ENCODE measurements at places on chromosomes 4 and X.

DNA sequence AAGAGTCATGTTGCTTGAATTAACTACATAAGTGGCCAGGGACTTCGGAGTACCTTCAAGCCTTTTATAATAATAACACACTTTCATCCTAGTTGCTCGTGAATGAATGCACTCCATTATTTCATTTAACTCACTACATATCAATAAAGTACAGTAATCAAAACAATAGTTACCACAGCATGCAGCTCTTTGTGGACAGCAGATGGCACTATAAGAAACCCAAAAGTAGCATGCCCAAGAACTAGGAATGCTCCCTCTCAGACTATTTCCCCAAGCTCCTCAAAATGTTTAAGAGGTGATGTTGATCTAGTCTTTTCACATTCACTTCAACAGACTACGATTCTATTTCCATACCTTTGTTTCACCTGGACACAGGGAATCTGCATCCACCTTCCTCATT lies 500.8 kb upstream of the DIAPH2 start:
- no peak for DNase-seq

DNA sequence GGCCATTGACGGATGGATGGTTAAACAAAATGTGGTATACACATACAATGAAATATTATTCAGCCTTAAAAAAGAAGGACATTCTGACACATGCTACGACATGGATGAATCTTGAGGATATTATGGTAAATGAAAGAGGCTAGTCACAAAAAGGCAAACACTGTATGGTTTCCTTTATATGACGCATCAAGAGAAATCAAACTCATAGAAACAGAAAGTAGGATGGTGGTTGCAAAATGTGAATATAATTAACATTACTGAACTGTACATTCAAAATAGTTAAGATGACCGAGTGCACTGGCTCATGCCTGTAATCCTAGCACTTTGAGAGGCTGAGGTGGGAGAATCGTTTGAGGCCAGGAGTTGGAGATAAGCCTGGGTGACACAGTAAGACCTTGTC lies 9.5 kb upstream of the CASK start:
- DNase-seq, result no peak

- DNase-seq, result no peak
These were observed 88.9 kb downstream of the ZNF674 start for GRCh38 chrX:46456125-46456922.

- DNase-seq, result no peak
These were observed 22.7 kb upstream of the SPACA5B start for GRCh38 chrX:48107717-48108116.

DNA sequence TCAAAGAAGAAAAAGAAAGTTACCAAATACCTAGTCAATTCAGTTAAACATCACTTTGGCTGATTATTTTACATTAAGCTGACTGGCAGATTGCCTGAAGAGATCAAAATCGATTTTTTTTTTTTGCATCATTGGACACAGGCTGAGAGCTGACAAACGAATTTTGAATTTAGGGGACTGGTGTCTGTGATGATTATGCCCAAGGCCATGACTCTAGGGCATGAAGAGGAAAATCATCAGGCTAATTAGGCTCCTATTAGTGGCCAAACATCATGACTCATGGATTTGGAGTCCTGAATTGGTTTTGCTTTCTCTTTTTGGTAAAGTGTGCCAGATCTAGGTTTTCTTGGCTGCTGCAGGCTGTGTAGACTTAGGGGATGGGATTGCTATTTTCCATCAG lies 829.3 kb upstream of the LCORL start:
- no peak for DNase-seq

GRCh38 chr4:94870146-94870545 lies 112.4 kb downstream of the BMPR1B start:
- DNase-seq, result no peak

- DNase-seq, result no peak
These were observed 185.3 kb downstream of the MID1IP1 start for GRCh38 chrX:38986586-38986985.

- no peak for DNase-seq
These were observed 136.0 kb downstream of the GUCY2F start for GRCh38 chrX:109345856-109346255.

DNA sequence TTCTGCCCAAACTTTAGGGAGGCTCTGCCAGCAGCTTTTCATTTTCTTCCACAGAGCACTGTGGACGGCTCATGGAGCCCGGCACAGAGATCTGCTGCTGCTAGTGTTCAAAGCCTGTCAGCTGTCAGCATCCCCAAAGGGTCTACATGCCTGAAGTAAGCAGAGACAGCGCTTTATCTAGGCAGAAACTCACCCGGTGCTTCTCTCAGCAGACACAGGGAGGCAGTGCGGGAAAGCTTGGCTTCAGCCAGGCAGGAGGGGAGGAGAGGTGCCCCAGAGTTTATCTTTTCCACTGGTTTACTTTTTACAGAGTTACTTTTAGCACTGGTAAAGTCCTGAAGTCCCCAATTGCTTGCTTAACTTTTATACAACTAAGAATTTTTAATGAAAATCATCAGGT lies 339.3 kb downstream of the NKX6-1 start:
- no peak for DNase-seq

- DNase-seq, result no peak
These were observed 325.5 kb upstream of the F9 start for GRCh38 chrX:139204898-139205667.

DNA sequence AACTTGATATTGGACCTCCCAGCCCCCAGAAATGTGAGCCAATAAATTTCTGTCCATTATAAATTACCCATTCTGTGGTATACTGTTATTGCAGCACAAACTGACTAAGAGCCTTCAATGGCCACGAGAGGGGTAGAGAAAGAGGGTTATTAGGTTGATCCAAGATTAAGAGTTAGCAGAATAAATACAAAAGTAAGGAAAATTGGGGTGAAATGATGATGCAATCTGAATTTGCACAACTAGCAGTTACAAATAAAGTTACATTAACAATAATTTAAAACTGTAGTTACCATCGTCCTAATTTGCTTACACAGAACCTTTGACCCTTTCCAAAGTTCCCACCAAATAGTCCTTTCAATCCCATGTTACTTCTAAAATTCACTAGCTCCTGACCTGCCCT lies 54.2 kb downstream of the F8 start:
- DNase-seq, result no peak

- DNase-seq, result no peak
These were observed 30.2 kb upstream of the CYP4V2 start for GRCh38 chr4:186161138-186161537.

DNA sequence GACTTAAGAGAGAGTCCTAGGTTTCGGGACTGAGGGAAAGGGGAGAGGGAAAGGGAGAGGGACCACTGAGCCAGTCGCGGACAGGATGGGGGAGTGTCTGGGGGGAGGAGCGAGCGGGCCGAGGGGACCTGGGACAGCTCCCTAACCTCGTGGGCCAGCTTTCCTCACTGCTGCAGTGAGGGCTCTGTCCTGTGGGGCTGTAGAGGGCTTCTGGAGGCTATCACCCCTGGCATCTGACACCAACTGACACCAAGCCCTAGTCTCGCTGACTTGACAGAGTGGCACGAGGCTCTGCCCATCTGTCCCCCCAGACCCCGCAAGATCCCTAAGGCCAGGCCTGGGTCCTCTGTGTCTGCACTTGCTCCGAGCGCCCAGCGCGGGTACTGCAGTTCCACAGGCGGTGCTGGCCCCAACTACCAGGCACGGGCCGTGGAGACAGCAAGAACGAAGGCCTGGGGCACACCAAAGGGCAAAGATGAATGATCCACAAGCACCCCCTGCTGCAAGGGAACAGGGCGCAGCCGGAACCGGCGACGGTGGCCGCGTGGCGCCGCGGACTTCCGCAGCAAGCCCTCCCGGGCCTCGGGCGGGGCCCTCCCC lies 465 bp downstream of the HAUS7 start:
- no peak for DNase-seq

DNA sequence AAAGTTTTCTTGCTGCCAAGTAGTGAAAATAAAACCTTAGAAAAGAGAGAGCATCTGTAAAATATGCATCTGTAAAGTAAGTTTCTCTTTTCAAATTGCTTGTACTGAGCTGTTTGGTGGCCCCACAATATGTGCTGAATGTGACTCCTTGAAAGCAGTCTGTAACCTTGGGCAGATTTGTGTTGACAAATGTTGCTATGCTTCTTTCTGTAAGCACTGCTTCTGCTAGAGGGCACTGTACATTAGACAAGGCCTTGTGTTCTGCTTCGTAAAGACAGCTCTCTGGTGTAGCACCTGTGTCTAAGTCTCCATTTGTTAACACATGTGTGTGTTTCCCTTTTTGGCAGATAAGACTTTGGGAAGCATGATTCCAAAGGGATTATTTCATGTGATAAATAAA lies 56.6 kb upstream of the NRK start:
- DNase-seq, result no peak

DNA sequence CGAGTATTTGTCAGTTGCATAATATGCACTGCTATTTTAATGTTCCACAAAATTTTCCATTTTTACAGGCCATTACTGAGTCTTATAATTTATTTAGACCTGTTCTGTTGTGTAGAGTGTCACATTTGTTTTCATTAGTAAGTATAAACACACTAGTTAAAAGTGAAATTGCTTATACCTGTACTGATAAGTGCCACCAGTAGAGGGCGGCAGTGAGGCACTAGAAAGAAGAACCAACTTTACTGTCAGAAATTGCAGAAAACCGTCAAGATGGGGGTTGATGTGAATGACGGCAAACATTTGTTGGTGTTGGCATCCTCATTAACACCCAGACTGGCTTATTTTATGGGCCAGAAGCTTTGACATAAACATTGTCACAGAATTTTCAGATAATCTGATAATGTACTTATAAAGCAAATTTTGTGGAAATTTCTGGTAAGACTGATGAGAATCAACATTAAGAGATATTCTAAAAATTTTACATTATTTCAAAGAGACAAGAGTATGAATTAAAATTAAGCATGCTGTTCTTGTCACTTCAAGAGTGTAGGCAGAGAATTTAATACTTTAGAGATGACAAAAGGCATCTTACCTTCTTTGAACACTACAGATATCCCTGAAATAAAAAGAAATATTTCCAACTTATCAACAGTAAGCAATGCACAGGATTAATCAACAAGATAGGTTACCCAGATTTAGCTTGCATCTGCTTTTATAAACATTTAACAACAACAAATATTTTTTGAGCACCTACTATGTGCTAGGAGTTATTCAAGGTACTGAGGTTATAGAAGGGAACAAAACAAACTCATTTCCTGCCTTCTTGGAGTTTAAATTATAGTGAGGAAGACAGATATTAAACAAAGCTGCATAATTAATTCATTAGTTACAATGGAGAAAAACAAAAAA lies 24.9 kb downstream of the ALPK1 start:
- DNase-seq, result peak; percentile 57

GRCh38 chrX:23386726-23387125 lies 52.1 kb downstream of the PTCHD1 start:
- no peak for DNase-seq

GRCh38 chr4:151753056-151753455 lies 7.8 kb downstream of the GATB start:
- no peak for DNase-seq

- DNase-seq, result no peak
These were observed 55.6 kb downstream of the NBDY start for GRCh38 chrX:56784666-56785065.

DNA sequence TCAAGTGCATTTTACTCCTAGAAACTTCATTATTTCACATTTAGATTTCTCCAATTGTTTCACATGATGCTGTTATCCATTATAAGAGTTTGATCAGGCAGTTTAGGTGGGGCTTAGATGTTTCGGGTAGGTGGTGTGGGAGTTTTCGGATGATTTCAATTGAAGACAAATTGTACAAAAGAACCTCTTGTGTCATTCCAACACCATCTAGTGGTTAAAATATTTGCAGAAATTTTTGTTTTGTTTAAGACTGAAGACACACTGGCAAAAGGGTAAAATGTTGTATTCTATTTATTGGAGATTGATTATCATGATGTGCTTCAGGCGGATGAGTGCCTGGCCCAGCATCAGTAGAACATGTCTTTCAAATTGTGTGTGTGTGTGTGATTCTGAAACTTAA lies 212.7 kb downstream of the SH3BGRL start:
- DNase-seq, result no peak

DNA sequence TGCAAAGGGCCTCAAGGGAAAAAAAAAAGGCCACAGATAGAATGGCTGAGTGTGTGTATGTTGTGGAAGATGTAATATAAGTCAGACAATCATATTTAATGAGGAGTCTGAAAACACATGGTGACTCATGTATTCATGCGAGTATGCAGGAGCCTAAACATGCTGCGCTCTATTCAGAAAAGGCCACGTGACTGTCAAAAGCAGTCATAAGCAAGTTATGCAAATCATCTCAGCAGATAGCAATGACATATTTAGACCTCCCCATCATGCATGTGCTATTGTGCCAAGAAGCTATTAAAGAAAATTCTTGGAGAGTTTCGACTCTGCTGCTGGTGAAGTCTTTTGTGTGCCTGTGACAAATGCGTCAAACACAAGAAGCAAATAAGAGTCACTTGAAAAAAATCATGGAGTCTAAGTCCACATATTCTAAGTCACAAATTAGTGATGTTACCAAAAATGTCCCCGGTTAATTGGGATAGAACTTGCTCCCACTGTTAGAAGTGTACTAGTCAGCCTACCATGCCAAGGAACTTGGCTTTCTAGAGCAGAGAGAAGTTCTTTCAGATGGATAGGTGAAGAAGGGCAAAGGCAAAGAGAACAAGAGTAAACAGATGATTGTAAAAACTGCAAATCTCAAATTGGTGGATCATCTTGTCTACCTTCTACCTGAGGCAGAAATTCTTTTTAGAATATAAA lies 5.0 kb downstream of the LNX1 start:
- DNase-seq, result no peak

- DNase-seq, result no peak
These were observed 5.7 kb downstream of the ZNF280C start for GRCh38 chrX:130263016-130263415.

- no peak for DNase-seq
These were observed 1527.3 kb downstream of the TECRL start for GRCh38 chr4:62881901-62882300.

DNA sequence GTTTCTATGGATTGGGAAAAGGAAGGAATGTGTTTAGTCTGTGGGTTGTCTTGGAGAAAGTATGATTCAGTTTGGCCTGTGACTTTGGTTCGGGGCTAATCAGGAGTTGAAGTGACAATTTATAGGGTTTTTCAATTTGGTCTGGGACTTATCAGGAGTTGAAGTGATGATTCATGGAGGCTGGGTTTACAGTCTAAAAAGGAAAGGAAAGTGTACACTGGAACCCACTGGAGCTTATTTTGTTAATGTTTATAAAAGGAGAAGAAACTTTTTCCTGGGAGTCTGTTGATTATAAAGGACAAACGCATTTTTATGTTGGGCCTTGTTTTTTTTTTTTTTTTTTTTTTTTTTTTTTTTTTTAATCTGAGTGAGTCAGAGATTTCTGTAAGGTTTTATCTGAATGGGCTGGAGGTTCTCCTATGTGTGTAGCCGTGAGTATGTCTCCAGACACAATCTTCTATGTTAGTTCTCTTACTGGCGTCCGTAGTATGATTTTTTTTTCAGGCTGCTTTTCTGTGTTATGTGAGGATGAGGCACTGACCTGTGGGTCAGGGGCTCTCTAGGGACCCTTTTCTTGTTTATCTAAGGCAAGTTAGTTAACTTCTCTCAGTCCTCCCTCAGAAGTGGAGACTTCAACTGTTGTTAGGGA lies 33.0 kb upstream of the RAB9B start:
- no peak for DNase-seq

GRCh38 chr4:16297003-16297402 lies 70.7 kb upstream of the TAPT1 start:
- no peak for DNase-seq

- DNase-seq, result no peak
These were observed 18.8 kb upstream of the RPL34 start for GRCh38 chr4:108601532-108601931.
